ENCODE measurements at places on chromosomes 12 and 14.

DNA sequence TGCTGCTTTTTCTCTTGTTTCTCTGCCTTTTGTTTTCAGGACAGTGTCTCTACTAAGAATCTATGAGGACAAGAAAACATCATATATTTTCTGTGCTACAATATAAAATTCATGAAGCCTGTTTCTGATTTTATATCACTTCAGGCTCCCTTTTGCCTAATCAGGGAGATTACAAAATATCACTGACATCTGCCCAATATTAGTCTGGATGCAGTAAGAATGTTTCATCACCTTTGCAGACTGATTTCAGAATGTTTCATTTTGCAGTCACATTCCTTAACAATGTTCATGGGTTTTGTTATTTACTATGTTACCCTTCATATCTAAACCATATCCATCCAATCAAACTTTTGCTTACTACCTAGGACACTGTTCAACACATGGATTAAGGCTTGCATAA is 491 bp upstream of the CLEC6A start:
- DNase-seq, result no peak

GRCh38 chr12:122858171-122858570 is 22.9 kb downstream of the HIP1R start:
- DNase-seq, result no peak

- DNase-seq, result no peak
These were observed 86.2 kb downstream of the C12orf50 start for GRCh38 chr12:87943023-87943422.

DNA sequence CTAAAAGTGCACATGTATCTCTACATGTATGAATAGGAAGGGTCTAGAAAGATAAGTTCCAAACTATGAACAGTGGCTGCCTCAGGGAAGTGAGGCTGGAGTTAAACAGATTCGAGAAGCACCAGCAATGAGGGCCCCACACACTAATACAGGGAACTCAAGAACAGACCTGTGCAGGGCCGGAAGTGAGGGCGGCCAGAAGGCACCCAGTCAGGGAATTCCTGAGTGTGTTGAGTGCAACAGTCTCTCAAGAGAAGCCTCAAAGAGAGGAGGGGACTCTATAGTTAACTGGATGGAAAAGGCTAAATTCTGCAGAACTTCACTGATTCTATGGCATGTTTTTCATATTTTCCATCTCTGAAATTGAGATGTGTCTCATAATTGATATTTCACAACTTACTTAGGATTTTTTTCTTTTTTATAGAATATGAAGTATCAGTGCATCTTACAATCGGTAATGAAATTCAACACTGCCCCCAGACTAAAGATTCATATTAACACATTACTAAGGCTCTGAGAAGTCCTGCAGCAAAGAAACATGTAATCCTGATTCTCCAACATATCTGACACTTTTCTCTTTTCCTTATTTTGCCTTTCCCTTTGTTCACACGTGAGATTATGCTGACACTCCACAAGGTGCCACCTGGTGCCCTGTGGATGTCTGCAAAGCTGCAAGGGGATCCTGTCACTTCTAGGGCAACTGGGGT is 61.3 kb downstream of the CHGA start:
- DNase-seq, result no peak

- no peak for DNase-seq
These were observed 150.1 kb downstream of the NTF3 start for GRCh38 chr12:5582018-5582417.

- peak; percentile 31 for DNase-seq
These were observed 1.5 kb upstream of the NTS start for GRCh38 chr12:85872497-85873091.

DNA sequence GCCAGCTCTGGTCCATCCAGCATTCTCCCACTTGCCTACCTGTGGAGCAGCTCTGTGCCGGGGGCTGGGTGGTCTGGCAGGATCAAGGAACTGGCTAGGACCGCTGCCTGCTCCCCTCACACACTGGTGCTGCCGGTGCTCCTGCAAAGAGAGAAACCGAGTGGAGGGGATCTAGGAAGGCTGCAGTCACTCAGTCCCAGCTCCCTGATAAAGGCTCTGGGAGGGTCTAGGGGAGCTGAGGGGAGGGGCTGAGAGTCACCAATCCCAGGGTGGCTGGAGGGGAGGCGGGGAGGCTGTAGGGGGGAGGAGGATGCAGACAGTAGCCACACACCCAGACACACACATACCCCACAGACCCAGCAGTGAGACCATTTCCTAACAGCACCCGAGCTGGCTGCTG is at the start of gene TAC3:
TAC3 (minus strand) TSS at position 182 of the 400 bp plus-strand sequence. CDS start 732 bp downstream, outside the sequence.
- no peak for DNase-seq

GRCh38 chr12:23083267-23083666 is 458.3 kb downstream of the ETNK1 start:
- peak; percentile 84 for DNase-seq

- no peak for DNase-seq
These were observed 105.8 kb upstream of the NAP1L1 start for GRCh38 chr12:76190299-76190698.

DNA sequence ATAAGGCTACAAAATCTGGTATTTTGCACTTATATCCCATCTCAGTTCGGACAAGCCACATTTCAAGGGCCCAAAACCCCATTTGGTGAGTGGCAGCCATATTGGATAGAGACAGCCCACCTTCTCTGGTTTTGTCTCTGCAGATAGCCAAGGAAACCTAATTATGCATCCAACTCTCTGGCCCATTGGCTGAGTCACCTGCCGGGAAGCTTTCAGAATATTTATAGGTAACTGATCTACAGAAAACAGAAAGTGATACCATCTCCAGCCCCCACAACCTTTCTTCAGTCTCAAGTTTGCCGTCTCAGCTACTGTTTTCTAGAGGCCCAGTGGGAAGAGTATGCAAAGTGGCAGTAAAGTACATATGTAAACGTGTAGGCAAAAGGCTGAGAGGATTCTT is 33.7 kb upstream of the PPP1CC start:
- no peak for DNase-seq

DNA sequence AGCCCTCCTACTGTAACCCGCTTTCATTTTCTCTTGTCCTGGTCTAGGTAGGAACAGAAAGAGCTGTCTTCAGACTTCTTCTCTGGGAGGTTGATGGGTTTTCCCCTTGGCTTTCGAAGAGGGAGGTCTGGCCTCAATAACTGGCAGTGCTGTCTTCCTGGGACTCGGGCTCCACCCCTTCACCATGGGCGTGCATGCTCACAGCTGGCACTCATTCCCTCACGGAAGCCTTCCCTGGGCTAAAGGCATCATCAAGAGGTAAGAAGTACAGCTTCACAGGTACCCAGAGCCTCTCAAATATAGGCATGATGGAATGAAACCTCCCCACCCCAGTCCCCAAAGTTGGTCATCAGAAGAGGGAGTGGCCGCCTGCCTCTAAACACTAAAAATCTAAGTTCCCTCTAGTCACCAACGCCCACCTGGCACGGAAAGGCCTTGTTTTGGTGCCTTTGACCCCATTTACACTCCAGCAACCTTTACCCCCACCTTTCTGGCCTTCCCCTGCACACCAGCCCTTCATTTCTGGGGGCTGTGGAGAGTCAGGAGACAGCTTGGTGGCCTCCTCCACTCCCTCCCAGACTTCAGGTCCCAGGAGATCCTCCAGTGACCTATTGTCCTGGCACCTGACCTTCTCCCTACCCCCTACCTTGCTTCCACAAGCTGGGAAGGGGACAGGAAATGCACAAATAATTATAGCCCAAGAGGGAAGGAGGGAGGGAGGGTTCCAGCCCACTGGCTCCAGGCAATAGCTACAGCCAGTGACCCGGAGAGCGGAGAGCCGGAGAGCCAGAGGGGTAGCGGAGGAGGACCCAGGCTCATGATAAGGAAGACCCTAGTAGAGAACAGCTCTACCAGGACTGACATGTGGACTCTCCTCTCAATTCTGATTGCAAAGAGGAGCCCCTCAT is 2.8 kb downstream of the RAPGEF3 start:
- DNase-seq, result no peak

- no peak for DNase-seq
These were observed 57.6 kb downstream of the C12orf56 start for GRCh38 chr12:64332938-64333337.

DNA sequence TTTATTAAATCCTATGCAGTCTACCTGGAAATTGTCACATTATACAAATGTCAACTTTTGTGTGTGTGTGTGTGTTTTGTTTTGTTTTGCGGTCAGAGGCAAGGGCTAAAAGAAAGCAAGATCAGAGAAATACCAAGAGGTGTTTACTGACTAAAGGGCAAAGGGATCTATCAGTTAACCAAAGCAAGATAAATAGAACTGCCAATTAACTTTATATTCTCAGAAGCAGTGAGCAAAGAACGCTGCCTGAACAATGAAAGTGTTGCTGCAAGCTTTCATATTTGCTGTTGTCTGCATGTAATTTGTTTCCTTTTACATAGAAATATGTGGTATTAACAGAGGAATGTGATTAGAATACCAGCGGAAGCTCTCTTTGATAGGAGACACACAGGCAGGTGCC is 30.9 kb downstream of the CCDC60 start:
- no peak for DNase-seq

DNA sequence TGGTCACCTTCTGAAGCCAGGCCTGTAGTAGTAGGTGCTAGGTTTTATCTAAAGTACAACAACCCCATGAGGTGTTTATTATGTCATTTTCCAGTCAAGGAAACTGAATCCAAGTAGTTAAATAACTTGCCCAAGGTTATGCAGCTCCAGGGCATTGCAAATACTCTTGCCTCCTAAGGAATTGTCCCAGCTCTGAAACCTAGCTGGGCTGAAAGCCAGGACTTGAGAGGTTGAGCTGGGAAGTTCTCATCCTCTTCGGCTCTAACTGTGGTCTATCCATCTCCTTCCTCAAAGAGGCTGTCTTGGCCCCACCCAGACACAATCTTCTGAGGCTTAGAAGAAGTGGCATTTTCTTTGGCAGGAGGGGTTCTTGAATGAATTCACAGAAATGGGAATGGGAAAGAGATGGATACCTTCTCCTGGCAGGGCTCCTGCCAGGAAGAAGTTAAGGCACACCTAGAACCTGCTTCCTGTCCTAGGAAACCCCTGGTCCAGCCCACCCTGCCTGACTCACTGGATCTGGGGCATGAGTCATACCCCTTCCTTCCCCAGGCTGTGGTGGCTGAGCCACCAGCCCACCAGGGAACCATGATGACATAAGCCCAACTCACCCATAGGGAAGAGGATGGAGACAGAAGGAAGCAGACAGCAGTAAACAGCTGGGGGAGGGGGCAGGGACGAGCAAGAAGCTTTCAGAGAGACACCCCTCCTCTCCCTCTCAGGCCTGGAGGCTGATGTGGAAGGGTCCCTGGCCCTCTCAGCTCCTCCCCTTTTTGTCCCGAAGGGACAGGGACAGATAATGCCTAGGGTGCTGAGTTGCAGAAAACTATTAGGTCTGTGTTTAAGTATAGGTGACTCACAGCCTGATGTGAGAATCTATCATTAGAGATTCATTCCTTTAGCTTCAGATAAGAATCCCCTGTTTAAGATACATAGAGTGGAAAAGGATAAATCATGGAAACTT is 2.1 kb upstream of the PLEK2 start:
- peak; percentile 20 for DNase-seq

GRCh38 chr12:30878024-30878423 is 48.5 kb upstream of the TSPAN11 start:
- DNase-seq, result no peak

DNA sequence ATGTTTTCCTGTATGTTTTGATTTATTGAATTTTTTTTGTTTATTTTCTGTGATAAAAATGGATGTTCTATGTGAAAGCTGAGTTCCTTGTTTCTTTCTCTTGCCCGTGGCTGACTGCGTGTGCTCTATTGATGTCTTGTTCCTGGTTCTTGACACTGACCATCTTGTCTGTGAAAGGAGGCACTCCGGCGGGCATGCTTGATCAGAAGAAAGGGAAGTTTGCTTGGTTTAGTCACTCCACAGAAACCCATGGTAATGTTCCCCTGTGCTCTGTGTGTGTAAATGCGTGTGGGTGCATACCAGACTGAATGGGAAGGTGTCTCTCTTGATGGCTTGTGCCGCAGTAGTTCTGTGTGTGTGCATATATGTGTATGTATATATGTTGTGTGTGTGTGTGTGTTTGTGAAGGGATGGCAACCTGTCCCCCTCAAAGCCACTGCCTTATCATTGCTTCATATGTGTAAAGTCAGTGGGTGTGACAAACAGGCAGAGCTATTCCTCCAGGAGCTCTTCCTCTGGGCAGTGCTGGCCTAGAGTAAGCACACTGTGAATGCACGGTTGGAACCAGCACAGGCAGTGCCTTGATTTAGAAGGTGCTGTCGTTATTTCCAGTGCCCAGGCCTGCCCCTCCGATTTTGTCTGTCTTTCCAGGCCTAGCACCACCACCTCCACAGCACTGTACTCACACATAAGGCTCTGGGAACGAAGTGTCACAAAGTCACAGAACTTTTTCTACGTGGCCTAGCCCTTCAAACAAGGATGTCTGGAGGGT is 247.3 kb upstream of the FKBP4 start:
- DNase-seq, result no peak

GRCh38 chr12:1044696-1045095 is 53.7 kb downstream of the ERC1 start:
- peak; percentile 32 for DNase-seq

GRCh38 chr14:85437148-85437547 is 92.8 kb upstream of the FLRT2 start:
- DNase-seq, result no peak

GRCh38 chr12:13390918-13391317 is 194.4 kb downstream of the EMP1 start:
- no peak for DNase-seq

GRCh38 chr12:39588348-39588747 is 31.3 kb downstream of the ABCD2 start:
- DNase-seq, result no peak

DNA sequence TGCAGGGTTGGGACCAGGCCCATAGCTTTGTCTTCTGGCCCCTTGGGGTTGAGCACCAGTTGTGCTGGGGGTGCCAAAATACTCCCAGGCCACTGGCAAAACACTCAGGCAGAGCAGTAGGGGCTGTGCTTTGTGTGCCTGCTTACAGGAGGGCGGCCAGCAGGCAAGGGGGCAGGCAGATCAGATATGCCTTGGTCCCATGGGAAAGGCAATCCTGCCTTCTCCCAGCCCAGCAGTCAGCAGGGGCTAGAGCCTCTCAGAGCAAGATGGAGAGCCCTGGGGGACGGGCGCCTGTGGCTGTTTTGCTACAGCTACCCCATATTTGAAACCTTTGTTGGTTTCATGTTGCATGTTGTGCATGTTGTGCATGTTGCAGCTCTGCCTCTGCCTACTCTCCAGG is 36.2 kb upstream of the TMX1 start:
- DNase-seq, result no peak

GRCh38 chr12:127381043-127381668 is 885.8 kb upstream of the TMEM132C start:
- no peak for DNase-seq

GRCh38 chr14:73764406-73765280 is 50.5 kb upstream of the PNMA1 start:
- no peak for DNase-seq

GRCh38 chr14:87797001-87797400 is 196.0 kb downstream of the GALC start:
- DNase-seq, result no peak

GRCh38 chr12:26156201-26156871 is 31.5 kb upstream of the BHLHE41 start:
- DNase-seq, result no peak

DNA sequence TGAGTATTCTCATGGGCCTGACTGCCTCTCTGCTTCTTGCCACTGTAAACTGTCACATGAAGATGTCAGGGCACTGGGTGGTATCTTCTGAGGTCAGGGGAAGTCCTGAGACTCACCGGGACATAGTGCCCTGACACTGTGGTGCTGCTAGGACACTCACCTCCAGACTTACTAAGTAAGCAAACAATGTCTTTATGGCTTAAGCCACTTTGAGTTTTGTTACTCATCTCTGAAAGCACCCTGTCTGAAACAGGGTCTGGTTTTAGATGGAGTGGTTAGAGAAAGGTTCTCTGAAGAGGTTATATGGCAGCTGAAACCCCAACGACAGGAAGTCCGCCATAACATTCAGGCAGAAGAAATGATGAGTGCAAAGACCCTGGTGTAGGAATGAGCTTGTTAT is 22.7 kb downstream of the GPR19 start:
- no peak for DNase-seq
